ENCODE measurements at places on chromosomes 7 and 10.

DNA sequence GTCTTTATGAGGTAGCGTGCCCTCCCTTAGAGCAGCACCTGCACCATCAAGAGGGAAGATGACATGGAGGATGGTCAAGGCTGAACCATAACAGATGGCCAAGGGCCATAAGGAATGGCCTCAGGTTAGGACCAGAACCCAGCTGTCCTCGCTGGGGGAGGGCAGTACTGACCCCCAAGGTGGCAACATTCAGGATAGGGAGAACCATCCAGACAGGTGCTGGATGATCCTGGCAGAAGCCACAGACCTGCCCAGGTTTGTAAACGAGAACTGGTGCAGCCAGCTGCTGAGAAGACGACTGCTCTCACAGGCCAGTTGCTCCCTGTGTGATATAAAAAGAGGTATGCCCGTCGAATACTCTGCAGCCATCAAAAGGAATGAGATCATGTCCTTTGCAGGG, 320.4 kb downstream of the GLRX3 start:
- H3K27me3 ChIP-seq: no peaks in the 10 kb centered on the region
- H3K36me3 ChIP-seq: no peaks in the 10 kb centered on the region
- H3K4me1 ChIP-seq: no peaks in the 10 kb centered on the region
- no peak overlapping the region for H3K4me3 ChIP-seq
- DNase-seq: no peak
- H3K27ac ChIP-seq: no peak overlapping the region

DNA sequence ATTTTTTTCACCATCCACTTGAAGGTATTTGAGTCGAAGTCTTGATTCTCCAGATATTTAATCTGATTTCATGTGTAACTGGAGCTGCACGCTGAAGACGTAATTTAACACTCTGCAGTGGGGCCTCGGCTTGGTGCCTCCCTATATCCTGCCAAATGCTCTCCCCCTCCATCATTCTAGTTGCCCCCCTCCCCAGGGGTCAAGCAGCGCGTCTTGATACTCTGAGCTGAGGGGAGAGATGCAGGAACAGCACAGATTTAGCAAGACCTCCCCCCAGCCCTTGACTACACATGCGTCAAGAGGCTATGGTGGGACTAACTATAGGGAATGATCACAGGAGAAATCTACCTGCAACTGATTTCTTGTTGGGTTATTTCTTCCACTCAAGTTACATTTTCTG, 85.8 kb downstream of the PRPF18 start:
- no peaks in the 10 kb centered on the region for H3K27me3 ChIP-seq
- no peak for DNase-seq
- no peak overlapping the region for H3K27ac ChIP-seq

- H3K27me3 ChIP-seq: 0 out of 2 replicates have a peak, but pooled peaks cover 4% of the 10 kb centered on the region
- H3K36me3 ChIP-seq: no peaks in the 10 kb centered on the region
Measured at GRCh38 chr10:50896721-50897120, 11.3 kb upstream of the A1CF start.

GRCh38 chr10:2791774-2792443, 275.4 kb upstream of the PFKP start:
- no peaks in the 10 kb centered on the region for H3K4me1 ChIP-seq
- no peak overlapping the region for H3K27ac ChIP-seq
- no peak overlapping the region for H3K4me3 ChIP-seq
- no peaks in the 10 kb centered on the region for H3K36me3 ChIP-seq
- no peak for DNase-seq

- no peak overlapping the region for H3K27ac ChIP-seq
- H3K27me3 ChIP-seq: no peaks in the 10 kb centered on the region
- no peak overlapping the region for H3K4me3 ChIP-seq
- H3K36me3 ChIP-seq: no peaks in the 10 kb centered on the region
- peaks cover 2% of the 10 kb centered on the region for H3K4me1 ChIP-seq
- no peak for DNase-seq
Measured at GRCh38 chr10:35778306-35778705, 136.2 kb upstream of the FZD8 start.

DNA sequence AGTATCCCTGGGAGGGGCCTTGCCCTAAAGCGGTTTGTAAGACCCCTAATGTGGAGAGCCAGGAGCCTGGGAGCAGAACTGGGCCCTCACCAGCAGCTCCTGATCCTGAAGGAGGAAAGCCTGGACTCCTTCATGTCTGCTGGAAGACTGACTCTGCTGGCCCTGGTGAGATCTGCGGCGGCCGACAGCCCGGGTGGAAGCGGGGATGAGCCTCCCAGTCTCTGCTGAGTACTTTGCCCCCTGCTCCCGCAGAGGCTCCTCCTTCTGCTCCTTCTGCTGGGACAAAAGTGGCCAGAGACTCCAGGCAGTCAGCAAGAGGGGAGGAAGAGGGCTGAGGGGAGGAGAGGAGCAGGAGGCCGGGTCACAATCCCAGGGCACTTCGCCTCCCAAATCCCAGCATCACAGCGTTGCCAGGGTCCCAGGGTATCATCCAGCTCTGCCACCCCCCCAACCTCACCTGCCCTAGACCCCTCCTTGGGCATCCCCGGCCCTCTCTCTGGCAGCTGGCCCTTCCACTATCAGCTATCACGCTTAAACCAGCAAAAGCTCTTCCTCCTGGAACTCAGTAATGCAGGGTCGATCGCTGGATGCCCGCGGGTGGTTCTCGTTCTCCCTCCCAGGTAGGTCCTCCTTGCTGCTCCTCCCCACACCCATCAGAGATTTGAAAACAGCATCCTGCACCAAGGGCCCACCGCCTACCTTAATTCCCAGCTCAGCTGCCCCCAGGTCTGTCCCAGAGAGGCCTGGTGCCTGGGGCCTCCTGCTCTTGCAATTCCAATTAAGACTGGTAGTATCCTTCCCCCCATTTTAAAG, 7.9 kb downstream of the TBATA start:
- DNase-seq: peak; percentile 38
- H3K4me3 ChIP-seq: no peak overlapping the region
- no peaks in the 10 kb centered on the region for H3K27me3 ChIP-seq
- H3K27ac ChIP-seq: no peak overlapping the region
- no peaks in the 10 kb centered on the region for H3K4me1 ChIP-seq

GRCh38 chr10:78000956-78001472, 28.3 kb downstream of the POLR3A start:
- H3K27ac ChIP-seq: no peak overlapping the region
- H3K4me3 ChIP-seq: no peak overlapping the region
- H3K27me3 ChIP-seq: no peaks in the 10 kb centered on the region
- peaks cover 76% of the 10 kb centered on the region for H3K36me3 ChIP-seq

- H3K4me1 ChIP-seq: no peaks in the 10 kb centered on the region
- H3K27ac ChIP-seq: no peak overlapping the region
Measured at GRCh38 chr7:1316086-1316485, 83.4 kb downstream of the UNCX start.

- H3K27me3 ChIP-seq: no peaks in the 10 kb centered on the region
- H3K36me3 ChIP-seq: no peaks in the 10 kb centered on the region
- no peak within 1 kb of the TSS for H3K4me3 ChIP-seq
Measured at GRCh38 chr10:84173501-84173929, at the start of gene GPR15LG. Gene GPR15LG (plus strand): TSS chr10:84173801. CDS start chr10:84173852, 51 bp downstream.

DNA sequence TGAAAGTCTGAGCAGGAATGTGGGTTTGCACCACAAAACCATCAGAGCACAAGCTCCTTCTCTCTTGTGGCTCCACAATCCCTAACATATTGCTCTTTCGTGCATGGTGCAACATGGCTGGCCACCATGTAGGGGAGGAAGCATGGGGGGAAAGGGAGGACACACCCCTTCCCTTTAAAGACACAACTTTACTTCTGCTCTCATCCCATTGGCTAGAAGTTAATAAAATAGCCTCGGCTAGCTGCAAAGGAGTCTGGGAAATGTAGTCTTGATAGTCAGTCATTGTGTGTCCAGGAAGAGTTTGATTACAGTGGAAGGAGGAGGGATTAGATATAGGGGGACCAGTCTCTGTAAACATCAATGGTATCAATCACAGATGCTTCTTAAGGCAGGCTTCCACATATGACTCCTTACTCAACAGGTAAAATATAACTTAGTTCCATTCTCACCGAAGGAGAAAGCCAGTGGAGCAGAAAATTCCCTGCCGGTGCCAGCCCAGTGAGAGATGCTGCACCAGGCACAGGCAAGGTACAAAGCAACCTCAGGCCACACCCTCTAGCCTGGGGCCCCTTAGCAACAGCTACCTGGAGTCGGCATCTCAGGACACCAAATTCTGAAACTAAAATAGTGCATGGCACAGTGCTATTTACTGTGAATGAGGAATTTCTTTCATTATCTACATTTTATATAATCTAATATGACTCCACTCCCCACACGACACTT, 124.7 kb upstream of the CTBP2 start:
- no peaks in the 10 kb centered on the region for H3K4me1 ChIP-seq
- no peak for DNase-seq
- no peak overlapping the region for H3K27ac ChIP-seq
- no peaks in the 10 kb centered on the region for H3K36me3 ChIP-seq
- H3K4me3 ChIP-seq: no peak overlapping the region
- H3K27me3 ChIP-seq: no peaks in the 10 kb centered on the region

DNA sequence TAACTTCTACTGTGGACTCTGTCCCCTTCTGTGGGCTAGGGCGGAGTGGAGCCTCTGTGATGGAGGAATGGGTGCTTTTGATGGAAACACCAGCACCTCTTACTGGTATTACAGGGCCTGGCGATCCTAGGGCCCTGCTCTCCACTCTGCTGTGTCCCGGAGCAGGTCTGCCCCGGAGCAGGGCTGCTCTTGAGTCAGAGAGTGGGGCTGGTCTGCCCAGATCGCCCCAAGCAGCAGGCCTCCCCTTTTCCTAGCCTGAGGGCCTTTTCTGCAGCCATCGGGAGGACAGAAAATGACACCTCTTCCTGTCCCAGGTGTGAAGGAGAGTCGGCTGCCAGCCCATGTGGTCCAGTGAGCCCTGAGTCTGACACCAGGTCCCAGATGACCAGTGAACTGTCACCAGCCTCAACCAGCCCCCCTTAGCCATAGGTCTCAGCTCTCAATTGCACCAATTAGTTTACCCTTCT, 1.4 kb downstream of the ZNF282 start:
- peaks cover 24% of the 10 kb centered on the region for H3K4me1 ChIP-seq
- peak overlapping the region; percentile 49 for H3K27ac ChIP-seq
- H3K4me3 ChIP-seq: peak overlapping the region; percentile 95
- peak; percentile 23 for DNase-seq
- H3K36me3 ChIP-seq: peaks cover 56% of the 10 kb centered on the region

- H3K27ac ChIP-seq: no peak overlapping the region
- no peak for DNase-seq
- no peaks in the 10 kb centered on the region for H3K27me3 ChIP-seq
Measured at GRCh38 chr10:69333205-69333604, 54.9 kb downstream of the HK1 start.

DNA sequence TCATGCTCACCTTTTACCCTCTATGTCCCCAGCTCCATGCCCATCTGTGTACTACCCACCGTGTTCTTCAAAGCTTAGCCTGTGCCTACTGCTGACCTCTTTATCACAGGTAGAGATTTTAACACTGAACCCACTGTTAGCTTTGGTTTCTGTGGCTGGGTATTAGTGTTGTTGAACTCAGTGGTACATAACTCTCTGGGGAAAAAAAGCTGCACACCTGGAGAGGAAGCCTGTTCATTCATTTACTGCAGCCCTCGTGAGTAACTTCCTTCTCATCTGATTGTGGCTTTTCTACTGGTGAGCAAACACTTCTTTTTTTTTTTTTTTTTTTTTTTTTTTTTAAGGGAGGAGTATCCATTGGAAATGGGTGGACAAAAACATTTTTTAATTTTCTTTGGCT, 326.3 kb downstream of the CCSER2 start:
- no peak overlapping the region for H3K27ac ChIP-seq
- no peak overlapping the region for H3K4me3 ChIP-seq
- H3K36me3 ChIP-seq: no peaks in the 10 kb centered on the region
- DNase-seq: no peak

GRCh38 chr10:109071539-109071938, 851.8 kb downstream of the XPNPEP1 start:
- no peak overlapping the region for H3K4me3 ChIP-seq
- no peaks in the 10 kb centered on the region for H3K27me3 ChIP-seq
- H3K27ac ChIP-seq: no peak overlapping the region

- H3K4me1 ChIP-seq: 0 out of 2 replicates have a peak, but pooled peaks cover 4% of the 10 kb centered on the region
- no peak overlapping the region for H3K27ac ChIP-seq
- no peak for DNase-seq
- peaks cover 11% of the 10 kb centered on the region for H3K36me3 ChIP-seq
- no peaks in the 10 kb centered on the region for H3K27me3 ChIP-seq
- H3K4me3 ChIP-seq: no peak overlapping the region
Measured at GRCh38 chr7:66296557-66296956, 91.4 kb downstream of the TPST1 start.

GRCh38 chr7:2706685-2707126, 18.7 kb downstream of the AMZ1 start:
- no peaks in the 10 kb centered on the region for H3K27me3 ChIP-seq
- H3K27ac ChIP-seq: no peak overlapping the region
- no peak overlapping the region for H3K4me3 ChIP-seq
- no peak for DNase-seq

DNA sequence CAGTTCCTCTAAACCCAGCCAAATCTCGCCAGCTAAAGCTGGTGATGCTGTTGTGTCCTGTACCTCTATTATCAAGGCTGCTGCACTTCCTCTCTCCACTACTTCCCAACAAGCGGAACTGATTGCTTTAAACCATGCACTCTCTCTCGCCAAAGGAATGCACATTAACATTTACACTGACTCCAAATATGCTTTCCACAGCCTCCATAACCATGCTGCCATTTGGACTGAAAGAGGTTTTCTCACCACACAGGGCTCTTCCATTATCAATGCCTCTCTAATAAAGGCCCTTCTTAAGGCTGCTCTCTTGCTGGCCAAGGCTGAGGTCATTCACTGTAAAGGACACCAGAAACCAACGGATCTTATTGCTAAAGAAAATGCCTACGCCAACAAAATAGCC, 11.4 kb upstream of the LRRC61 start:
- H3K4me1 ChIP-seq: peaks cover 10% of the 10 kb centered on the region
- H3K4me3 ChIP-seq: no peak overlapping the region
- DNase-seq: no peak
- no peaks in the 10 kb centered on the region for H3K27me3 ChIP-seq
- H3K36me3 ChIP-seq: no peaks in the 10 kb centered on the region

DNA sequence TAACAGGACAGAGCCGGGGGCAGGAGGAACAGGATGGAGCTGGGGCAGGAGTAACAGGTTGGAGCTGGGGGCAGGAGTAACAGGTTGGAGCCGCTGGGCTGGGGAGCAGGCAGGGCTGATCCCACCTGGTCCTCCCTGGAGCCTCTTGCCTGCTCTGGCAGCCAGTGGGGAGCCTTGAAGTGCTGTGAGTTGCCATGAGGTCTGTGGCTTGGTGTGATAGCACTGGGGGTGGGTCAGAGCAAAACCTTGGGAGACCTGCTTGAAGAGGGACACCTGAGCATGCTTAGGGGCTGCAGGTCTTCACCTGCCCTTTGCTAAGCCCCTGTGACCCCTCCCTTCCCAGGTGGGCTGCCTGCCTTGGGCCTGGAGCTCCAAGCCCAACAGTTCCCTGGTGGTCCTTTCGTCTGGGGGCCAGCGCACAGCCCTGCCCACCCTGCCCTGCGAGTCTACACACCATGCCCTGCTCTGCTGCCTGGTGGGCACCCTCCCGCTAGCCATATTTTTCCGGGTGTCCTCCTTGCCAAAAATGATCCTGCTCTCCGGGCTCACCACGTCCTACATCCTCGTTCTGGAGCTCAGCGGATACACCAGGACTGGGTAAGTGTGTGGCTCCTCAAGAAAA, 111.6 kb downstream of the ADCY1 start:
- H3K27me3 ChIP-seq: no peaks in the 10 kb centered on the region
- no peak for DNase-seq
- H3K4me1 ChIP-seq: peaks cover 13% of the 10 kb centered on the region
- no peaks in the 10 kb centered on the region for H3K36me3 ChIP-seq
- H3K27ac ChIP-seq: no peak overlapping the region
- no peak overlapping the region for H3K4me3 ChIP-seq

All from SJSA1 (cell line).